ENCODE measurements at places on chromosomes 7 and 10. TPM values are rescaled to one million over a fixed set of nuclear protein-coding genes. Genes with fewer than 3 reads are reported as not detected.

FGL2 gene
- 19.1 TPM for total RNA-seq

GRCh38 chr7:74718336-74718735 is 55.5 kb upstream of the NCF1 start:
- DNase-seq, result no peak
- peaks cover 28% of the 10 kb centered on the region for H3K36me3 ChIP-seq
- H3K4me3 ChIP-seq, result no peak overlapping the region
- H3K4me1 ChIP-seq, result peaks cover 16% of the 10 kb centered on the region

TRPV5 gene
- under 0.01 TPM for total RNA-seq

DNA sequence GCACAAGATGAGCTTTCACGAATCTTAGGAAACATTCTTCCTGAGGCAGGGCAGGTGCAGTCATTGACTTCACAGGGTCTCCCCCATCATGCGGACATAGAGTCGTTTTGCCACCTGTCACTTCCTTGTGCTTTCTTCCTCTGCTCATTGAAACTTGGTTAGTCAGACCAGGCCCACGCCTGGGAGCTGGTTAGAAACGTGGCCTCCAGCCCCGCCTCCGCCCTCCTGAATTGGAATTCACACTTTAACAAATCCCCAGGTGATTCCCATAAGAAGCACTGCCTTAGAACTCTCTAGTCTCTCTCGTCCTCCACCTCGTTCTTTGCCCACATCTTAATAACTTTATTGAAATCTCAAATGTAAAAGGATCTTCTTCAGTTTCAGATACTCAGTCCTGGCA is 265.5 kb upstream of the FZD8 start:
- no peaks in the 10 kb centered on the region for H3K4me1 ChIP-seq
- H3K4me3 ChIP-seq, result no peak overlapping the region
- H3K27ac ChIP-seq, result no peak overlapping the region

DNA sequence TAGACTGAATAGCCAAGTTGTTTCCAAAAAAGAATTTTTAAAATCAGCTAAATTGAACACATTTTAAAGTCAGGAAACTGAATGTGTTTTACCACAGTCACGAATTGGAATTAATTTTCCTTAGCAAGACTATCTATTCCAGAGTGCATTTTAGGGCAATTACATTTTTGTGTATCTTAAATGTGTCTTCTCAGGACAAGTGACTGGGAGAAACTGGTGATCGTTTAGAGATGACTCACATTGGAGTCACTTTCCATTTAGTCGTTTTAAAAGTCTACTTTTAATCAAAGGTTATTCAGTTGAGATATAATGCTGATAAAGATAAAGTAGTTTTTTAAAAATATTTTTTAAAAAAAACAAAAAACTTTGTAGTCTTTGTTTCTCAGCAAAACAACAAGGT is 191.7 kb upstream of the SLC26A5 start:
- no peaks in the 10 kb centered on the region for H3K27me3 ChIP-seq
- H3K27ac ChIP-seq, result no peak overlapping the region
- H3K36me3 ChIP-seq, result no peaks in the 10 kb centered on the region
- no peak for DNase-seq
- no peaks in the 10 kb centered on the region for H3K4me1 ChIP-seq

PITX3 gene
- not detected for total RNA-seq

DNA sequence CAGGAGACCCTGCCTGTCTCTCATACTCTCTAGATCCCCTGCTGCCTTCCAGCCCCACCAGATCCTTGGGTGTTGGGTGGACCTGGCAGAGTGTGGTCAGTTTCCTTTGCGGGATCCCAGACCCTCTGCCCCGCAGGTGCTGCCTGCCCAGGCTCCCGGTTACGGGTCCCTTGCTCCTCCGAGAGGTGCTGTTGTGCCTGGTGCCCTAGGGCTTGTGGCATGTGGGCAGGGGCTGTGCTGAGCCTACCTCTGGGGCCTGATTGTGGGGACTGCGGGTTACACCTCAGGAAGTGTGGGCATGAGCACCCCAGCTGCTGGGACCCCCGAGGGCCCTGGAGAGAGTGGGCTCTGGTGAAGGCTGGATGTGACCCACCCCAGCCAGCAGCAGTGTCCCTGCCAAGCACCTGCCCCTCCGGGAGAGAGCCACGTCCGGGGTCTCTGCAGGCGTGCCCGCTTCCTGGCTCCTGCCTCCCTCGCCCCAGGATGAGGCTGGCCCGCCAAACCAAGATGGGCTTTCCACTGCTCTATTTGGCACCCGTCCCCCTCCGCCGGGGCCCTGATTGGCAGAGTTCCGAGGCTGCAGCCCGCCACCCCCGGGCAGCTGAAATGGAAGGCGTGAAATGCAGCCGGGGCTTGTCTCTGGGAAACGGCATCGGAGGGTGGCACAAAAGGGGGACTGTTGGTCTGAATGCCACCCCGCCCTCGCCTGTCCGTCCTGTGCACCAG is 17.0 kb downstream of the CLIP2 start:
- no peak for DNase-seq
- H3K36me3 ChIP-seq, result no peaks in the 10 kb centered on the region
- no peak overlapping the region for H3K27ac ChIP-seq

Data from liver (tissue), 10 donors.